ENCODE measurements at places on chromosomes 2 and 18.

DNA sequence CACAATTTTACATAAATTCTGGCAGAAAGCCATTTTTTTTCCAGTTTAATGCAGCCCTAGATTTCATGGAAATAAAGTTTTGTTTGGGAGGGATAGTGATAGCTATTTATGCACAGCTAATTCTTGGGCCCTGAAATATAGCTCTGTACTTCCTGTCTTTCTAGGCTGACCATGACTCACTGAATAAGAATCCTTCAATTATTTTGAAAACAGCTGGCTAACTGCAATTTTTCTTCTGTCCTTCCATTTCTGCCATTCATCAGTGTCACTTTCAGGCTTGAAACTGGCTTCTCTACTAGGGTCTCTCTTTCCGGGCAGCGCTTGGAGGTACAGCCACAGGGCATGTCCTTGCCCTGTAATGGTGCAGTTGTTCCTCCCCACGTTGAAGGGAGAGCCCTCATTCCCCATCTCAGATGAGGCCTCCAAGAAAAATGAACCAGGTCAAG is 97.1 kb upstream of the TMEM178A start:
- DNase-seq: peak; percentile 74

GRCh38 chr2:123993728-123994323 is 31.3 kb upstream of the CNTNAP5 start:
- peak; percentile 44 for DNase-seq

- peak; percentile 49 for DNase-seq
These were observed 156.6 kb upstream of the ACVR2A start for GRCh38 chr2:147688242-147688641.

GRCh38 chr2:162821176-162821575 is 17.4 kb downstream of the KCNH7 start:
- DNase-seq: peak; percentile 64

DNA sequence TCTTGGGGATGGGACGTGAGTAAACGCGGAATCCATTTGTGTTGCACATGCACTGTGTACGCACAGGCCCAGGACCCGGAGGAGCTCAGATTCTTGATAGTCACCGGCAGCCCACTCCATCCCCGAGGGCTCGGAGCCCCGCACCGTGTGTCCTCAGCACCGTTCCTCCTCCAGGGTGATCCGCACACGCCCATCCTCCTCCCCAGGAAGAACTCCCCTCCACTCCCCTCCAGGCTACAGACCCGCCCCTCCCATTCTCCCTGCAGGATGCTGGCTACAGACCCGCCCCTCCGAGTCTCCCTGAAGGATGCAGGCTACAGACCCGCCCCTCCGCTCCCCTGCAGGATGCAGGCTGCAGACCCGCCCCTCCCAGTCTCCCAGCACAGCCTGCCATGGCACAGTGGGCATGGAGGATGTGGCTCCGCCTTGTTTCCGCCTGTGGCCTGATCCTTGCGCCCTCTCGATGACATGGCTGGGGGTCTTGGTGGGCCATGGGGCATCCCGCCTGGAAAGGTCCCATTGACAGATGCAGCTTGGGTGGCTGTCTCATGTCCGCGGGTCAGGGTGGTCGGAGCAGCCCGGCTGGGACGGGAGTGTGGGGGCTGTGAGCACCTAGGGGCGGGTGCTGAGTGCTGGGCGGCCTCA is 14.1 kb downstream of the CTDP1 start:
- no peak for DNase-seq

DNA sequence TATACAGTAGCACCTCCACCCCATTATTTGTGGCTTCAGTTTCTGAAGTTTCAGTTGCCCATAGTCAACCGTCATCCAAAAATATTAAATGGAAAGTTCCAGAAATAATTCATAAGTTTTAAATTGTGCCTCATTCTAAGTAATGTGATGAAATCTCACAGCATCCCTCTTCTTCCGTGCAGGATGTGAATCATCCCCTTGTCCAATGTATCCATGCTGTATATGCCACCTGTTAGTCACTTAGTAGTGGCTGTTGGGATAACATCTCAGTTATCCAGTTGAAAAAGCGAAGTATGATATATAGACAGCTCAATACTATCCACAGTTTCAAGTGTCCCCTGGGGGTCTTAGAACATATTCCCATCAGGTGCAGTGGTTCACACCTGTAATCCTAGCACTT is 119.1 kb upstream of the OTX1 start:
- no peak for DNase-seq

DNA sequence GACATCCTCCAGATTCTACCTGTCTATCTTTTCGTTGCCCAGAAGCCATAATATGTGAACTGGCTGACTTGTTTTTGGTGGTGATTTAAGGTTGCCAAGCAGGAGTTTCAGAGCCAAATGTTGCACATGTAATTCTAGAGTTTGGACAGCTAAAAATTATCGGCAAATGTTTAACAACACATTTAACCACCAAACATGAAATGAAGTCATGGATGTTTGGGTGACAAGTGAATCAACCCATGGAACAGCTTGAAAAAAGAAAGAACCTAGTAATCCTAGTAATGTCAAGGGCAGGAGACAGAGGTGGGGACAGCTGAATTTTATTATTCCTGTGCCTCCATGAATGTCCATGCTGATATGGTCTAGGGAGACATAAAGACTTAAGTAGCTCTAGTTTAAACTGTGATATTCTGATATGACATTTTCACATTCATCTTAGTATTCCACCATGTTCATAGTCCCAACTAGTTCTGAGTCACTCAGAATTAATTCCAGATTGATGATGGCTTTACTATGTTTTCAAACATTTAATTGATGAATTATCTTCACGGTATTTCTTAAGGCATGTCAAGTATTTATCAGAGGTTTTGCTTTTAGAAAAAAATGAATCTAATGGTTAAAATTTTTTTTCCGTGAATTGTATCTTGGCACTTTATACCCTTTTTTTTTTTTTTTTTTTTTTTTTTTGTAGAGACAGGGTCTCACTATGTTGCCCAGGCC is 101.7 kb downstream of the SOCS6 start:
- DNase-seq: peak; percentile 34

- no peak for DNase-seq
These were observed 68.9 kb upstream of the BOD1L2 start for GRCh38 chr18:57077786-57078552.

- DNase-seq: no peak
These were observed 337.0 kb downstream of the MBD2 start for GRCh38 chr18:53887447-53887846.

- DNase-seq: peak; percentile 82
These were observed 103.5 kb downstream of the NOL4 start for GRCh38 chr18:34121200-34121721.

- DNase-seq: no peak
These were observed 127.0 kb downstream of the ST6GAL2 start for GRCh38 chr2:106758901-106759497.

DNA sequence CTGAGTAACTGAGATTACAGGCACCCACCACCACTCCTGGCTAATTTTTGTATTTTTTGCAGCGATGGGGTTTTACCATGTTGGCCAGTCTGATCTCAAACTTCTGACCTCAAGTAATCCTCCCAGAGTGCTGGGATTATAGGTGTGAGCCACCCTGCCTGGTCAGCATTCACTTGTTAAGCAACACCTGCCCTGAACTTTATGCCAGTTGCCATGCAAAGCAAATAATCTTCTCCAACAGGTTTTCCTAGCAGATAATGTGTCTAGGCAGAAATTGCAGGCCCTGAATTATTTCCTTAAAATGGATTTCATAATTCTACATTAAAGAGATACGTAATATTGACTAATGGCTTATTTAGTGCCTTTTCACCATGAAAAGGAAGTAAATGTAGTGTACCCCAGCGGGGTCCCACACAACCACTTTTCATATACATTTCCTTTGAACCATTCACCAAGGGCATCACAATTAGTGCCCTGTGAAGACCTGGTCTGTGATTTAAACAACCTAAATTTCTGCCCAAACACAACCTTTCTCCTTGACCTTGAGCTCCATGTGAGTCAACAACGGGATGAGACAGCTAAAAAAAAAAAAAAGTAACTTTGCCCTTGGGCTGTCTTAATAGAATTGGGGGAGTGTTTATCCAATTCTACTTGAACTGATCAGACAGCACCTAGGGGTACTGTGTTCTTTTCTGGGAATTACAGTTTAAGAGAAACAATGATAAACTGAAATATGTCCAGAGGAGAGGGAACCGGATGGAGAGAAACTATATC is 41.6 kb downstream of the EEF1B2 start:
- DNase-seq: no peak

DNA sequence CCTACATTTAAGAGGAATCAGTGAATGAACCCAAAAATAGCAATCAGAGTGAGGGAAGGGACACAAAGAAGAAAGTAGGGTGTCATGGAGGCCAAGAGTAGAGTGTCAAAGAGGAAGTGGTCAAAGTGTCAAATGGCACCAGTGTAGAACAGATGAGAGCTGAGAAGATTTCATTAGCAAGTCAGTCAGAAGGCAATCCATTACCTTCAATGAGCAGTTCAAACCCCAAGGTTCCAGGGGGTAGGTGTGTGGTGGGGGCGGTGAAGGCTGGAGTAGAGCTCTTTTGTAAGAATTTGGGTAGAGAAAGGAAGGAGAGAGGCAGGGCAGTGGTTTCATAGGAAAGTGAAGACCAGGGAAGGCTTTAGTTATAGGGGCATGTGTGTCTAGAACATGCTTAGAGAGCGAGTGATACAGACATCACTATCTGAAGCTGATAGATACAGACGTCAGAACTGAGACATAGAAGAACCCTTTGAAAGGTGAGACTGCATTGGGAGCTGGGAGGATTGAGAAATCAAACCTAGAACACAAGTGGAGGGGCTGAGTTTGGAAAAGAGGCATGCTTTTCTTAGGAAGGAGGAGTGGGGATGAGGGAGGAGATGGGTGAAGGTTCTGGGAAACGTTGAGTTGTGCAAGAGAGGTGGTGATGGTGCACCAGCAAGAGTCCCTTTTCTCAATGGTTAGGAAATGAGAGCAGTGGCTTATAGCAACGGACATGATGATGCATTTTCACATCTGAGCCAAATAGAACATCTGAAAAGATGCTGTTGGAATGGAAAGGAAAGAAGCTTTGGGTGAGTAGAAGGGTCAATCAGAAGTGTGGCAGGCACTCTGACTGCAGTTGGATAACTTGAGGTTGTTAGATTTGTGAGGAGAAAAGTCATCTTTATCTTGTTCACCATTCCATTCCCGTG is 48.9 kb upstream of the IL1RL1 start:
- DNase-seq: no peak

- no peak for DNase-seq
These were observed 161.3 kb downstream of the DNER start for GRCh38 chr2:229553091-229553490.
